ENCODE measurements at places on chromosomes 12 and 14.

- no peak for DNase-seq
Measured at GRCh38 chr12:124501112-124501561, 66.3 kb downstream of the NCOR2 start.

DNA sequence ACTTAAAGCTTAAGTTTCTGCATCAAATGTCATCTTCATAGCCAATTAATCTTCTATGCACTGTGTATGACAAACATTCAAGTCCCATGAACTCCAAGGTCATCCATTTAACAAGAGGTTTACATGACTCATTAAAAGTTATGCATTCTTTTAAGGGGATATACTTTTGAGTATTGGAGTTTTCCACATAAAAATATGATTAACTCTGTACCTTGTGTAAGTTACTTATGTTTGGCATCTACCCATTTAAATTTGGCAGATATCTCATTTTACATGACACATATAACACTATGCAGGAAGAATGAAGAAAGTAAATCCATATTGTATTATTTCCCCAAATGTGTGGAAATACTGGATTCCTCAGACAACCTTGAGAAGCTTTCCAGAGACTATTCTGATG, 240.2 kb downstream of the PAX9 start:
- DNase-seq = no peak

- DNase-seq = no peak
Measured at GRCh38 chr14:97924922-97925613, 1127.9 kb downstream of the VRK1 start.

- no peak for DNase-seq
Measured at GRCh38 chr12:9625019-9625418, 17.3 kb upstream of the KLRB1 start.

GRCh38 chr12:14928931-14929330, 9.4 kb downstream of the ERP27 start:
- no peak for DNase-seq

DNA sequence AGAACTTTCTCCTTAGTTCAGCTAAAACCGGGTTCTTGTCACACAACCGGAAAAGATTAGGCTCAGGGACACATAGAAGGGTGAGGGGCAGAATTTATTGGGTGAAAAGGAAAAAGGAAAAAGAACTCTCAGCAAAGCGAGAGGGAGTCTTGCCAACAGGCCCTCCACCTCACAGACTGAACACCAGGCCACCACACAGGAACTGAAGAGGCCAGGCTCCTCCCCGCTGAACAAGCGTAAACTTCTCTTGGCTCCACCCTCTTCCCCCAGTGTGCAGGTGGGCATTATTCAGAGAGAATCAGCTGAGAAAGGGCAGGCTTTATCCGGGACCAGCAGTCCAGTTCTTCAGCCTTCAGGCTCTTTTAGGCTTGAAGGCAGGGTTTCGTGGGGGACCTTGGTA, 125.6 kb upstream of the FGD4 start:
- no peak for DNase-seq

Data from anterior cingulate cortex (tissue), 58 donors.